ENCODE measurements at places on chromosomes 13 and 19.

- no peak for DNase-seq
Observed at GRCh38 chr19:21491146-21491545, 14.3 kb upstream of the ZNF429 start.

DNA sequence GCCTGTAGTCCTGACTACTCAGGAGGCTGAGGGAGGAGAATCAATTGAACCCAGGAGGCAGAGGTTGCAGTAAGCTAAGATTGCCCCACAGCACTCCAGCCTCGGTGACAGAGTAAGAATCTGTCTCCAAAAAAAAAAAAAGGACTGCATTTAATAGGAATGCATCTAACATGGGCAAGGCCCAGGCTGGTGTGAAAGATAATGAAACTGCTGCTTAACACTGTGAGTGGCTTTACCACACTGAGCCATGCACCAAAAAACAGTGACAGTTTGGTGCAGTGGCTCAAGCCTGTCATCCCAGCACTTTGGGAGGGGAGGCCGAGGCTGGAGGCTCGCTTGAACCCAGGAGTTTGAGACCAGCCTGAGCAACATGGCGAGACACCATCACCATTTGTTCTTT, 8.6 kb downstream of the GTF2F1 start:
- DNase-seq: no peak

- DNase-seq: no peak
Observed at GRCh38 chr13:76822698-76823267, 63.4 kb downstream of the KCTD12 start.

GRCh38 chr13:31674051-31674450, 65.3 kb upstream of the RXFP2 start:
- no peak for DNase-seq

DNA sequence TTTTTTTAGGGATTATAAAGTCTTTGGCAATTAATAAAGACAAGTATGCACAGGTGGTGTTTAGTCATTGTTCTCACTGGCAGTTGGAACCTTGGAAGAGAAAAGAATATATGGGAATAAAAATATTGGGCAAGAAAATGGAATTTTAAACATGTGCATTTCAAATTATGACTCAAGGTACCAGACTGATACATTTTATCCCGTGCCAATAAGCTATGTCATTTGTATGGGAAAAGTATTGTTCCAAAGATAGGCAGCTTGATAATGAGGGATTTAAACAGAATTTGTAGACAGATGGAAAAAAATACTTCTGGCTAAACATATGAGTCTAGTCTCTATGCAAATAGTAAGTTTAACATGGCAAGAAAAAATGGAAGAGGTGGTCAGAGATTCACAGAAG, 169.5 kb upstream of the UFM1 start:
- no peak for DNase-seq

GRCh38 chr19:31232871-31233270, 116.4 kb downstream of the TSHZ3 start:
- DNase-seq: no peak

GRCh38 chr19:46392837-46393236, 20.5 kb downstream of the CCDC8 start:
- no peak for DNase-seq

- no peak for DNase-seq
Observed at GRCh38 chr19:1027650-1028061, 1.2 kb downstream of the CNN2 start.

DNA sequence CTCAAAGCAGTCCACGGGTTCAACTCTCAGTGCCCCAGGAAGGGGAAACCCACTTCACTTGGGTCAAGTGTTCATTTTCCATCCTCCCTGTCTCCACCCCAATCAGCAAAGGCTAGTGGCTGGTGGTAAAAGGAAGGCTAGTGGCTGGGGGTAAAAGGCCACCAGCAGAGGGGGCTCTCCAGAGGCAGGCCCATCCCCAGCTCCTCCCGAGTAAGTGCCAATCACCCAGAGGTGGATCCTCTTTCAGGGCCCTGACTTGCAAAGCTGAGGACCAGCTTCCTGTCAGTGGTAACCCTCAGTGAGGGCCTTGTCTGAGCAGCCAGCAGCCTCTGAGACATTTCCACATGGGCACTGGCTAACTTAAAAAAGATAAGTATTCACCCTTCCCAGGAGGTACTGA, 22.0 kb upstream of the TPT1 start:
- no peak for DNase-seq

DNA sequence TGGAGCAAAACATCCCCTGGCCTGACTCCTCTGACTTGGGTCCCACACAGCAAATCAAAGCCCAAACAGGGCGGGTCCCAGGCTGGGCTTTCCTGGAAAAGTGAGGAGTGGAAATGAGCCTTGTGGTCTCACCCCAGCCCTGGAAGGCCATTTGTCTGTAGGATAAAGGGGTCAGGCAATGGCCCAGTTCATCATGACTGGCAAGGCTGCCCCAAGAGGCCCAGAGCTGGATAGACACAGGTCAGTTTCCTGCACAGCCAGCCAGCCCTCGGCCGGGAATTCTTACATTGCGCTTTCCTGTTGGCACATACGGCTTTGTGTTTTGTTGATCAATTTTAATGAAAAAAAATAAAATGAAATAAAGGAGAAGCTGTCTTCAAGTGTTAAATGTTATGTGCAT, 174.3 kb downstream of the TSHZ3 start:
- no peak for DNase-seq

- DNase-seq: no peak
Observed at GRCh38 chr13:112733112-112733511, 43.3 kb downstream of the ATP11A start.

- no peak for DNase-seq
Observed at GRCh38 chr13:60620611-60621395, 223.8 kb downstream of the TDRD3 start.

DNA sequence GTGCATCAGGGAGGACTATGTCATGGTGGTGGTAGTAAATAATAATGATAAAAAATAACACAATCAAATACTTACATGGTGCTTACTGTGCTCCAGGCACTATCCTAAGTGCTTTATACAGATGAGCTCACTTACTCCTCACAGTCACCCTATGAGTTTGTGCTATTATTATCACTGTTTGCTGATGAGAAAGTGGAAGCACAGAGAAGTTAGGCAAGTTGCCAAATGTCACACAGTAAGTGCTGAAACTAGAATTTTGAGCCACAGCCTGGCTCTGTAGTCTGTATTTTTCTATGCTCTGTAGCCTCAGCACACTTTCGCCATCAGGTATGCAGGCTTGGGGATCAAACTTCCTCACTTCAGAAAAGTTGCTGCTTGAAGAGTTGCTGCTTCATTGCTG, 46.6 kb downstream of the HTR2A start:
- DNase-seq: no peak

DNA sequence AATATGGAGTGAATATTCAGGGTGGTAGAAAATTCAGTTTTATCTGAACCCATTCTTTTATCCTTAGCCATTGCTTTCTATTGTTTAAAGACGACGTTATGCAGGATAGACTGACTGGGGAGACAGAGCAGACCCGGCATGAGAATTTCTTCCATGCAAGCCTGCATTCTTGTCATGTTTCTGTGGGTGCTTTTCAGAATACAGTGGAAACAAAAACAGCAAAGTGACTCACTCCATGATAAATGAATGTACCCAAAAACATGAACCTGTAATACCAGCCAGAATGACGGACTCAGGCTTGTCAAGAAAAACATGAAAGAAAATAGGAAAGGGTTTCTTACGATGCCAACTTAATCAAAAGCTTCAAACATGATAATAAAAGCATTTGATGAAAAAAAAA, 924.0 kb downstream of the EFNB2 start:
- DNase-seq: no peak

- DNase-seq: no peak
Observed at GRCh38 chr13:110371550-110372465, 64.7 kb downstream of the COL4A2 start.

DNA sequence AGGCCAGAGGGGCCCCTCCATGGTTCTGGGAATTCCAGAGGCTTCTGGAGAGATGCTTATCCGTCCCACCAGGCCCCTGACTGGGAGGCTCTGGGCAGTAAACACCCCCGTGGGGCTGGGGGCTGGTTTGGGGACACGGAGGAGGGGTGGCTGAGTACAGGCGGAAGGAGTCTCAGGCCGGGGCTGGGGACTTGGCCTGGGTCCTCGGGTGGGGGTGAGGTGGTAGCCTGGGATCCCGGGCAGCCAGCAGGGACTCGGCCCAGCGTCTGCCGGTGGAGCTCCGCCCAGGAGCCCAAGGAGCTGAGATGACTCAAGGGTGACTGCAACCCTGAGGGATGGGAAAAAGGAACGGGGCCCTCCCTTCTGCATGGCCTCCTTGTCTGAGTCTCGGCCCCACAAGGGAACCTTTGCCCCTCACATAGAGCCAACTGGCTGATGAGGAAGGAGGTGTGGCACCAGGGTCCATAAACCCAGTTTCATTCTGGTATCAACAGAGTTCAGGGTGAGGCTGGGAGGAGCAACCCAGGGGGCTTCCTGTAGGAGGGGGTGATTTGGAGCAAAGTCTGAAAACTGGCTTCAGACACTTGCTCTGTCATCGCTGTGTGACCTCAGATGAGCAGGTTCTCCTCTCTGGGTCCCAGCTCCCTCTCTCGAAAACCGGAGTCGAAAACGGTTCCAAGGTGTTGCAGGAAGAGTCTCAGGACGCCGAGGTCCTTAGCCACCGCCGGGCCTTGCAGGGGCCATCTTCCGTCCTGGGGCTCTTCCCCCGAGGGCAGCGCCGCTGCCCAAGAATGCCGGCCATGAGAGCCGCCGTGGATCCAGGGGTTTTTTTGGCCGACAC, 809 bp downstream of the MISP start:
- DNase-seq: no peak

GRCh38 chr19:49911381-49912145, 14.9 kb upstream of the IL4I1 start:
- peak; percentile 66 for DNase-seq

GRCh38 chr19:40502647-40503319, 36.0 kb downstream of the SPTBN4 start:
- no peak for DNase-seq

DNA sequence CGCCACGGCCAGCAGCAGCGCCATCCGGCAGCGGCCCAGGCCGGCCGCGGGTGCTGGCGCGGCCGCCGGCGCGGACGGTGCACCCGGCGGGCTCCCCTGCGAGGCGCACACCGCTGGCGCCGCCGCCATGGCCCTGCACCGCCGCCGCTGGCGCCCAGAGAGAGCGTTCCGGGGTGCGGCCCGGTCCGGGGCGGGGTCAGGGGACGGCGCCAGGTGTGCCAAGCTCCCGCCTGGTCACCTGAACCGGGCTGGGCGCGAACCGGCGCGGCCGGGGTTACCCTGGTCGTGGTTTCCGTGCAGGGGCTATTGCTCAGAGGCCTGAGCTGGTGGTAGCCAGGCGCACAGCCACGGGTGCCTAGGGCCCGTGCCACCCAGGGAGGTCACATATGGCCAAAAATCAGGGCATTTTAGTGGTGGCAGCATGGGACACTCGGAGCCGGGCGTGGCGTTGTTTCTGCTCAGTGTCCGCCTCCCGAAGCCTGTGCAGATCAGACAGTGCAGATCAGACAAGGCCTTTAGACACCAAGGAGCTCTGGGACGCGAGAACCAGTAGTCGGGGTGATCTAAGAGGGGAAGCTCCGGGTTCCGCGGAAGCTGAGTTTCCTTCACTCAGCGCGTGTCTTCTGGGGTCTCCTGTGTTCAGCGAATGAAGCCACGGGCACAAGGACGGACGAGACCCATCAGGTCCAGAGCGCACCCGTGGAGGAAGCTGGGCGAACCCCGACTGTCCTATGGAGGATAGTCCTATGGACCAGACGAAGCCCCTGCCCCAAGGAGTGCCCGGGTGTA, at the start of gene TMEM238:
TMEM238 (minus strand) TSS at position 162 of the 789 bp plus-strand sequence; CDS start at position 129, 33 bp downstream.
- peak; percentile 49 for DNase-seq

- DNase-seq: peak; percentile 11
Observed at GRCh38 chr19:6947745-6948144, 60.4 kb downstream of the ADGRE1 start.

- DNase-seq: no peak
Observed at GRCh38 chr13:75325711-75326110, 156.3 kb downstream of the TBC1D4 start.

DNA sequence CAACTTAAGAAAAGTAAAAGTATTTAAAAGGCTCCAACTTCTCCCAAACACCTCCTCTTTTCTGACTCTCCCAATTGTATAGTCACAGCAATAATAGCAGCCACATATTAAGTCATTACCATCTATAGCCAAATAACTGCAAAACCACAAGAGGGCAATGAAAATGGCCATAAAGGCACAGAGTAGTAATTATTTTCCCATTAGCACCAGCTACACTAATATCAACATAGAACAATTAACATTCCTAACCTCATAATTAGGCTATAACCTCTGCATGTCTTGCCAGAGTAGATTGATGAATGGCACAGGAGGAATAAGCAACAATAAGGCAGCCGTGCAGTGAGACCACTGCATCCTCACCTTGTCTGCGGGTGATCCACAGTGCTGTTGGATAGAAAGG, 226.4 kb upstream of the SERP2 start:
- DNase-seq: no peak

- no peak for DNase-seq
Observed at GRCh38 chr13:78476910-78477309, 126.4 kb downstream of the POU4F1 start.

- DNase-seq: peak; percentile 86
Observed at GRCh38 chr13:99307247-99307646, at the start of gene GPR183. Gene GPR183 (minus strand): TSS chr13:99307399. CDS start chr13:99296145, 11,254 bp downstream.

DNA sequence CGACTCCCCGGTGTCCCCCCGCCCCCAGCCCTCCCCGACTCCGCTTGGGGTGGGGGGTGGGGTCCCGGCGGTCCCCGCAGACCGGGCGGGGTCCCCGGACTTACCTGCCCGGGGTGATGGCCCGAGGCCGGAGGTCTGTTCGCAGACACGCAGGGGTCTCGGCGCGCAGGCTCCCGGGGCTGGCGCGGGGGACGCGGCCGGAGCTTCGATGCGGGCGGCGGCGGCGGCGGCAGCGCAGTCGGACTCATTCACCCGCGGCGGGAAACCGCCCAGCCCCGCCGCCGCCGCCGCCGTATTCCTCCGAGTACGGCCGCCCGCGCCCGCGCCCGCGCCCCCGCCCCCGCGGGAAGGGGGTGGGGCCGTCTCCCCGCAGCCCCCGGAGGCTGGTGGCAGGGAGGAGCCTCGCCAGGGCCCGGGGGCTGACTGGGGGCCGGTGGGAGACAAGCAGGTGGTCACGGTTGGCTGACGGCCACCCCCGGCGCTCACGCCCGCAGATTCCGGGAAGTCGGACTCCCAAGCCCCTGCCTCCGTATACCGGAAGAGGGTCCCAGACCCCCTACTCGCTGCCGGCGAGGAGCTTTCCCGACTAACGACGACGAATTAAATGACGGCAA, at the start of gene C2CD4C:
C2CD4C (minus strand) TSS at position 246 of the 614 bp plus-strand sequence. CDS start 786 bp downstream, outside the sequence.
- DNase-seq: no peak

- DNase-seq: peak; percentile 69
Observed at GRCh38 chr19:10565028-10565566, 713 bp downstream of the KRI1 start.

GRCh38 chr19:11574689-11575088, 2.8 kb downstream of the ACP5 start:
- DNase-seq: peak; percentile 15

All from CD4-positive, alpha-beta T cell treated with Interferon alpha-2 for 1 hour (primary cell).